Fibroblast of lung (primary cell): ENCODE measurements at places on chromosomes 16 and 17. TPM values are rescaled to one million over a fixed set of nuclear protein-coding genes. Genes with fewer than 3 reads are reported as not detected.

DNA sequence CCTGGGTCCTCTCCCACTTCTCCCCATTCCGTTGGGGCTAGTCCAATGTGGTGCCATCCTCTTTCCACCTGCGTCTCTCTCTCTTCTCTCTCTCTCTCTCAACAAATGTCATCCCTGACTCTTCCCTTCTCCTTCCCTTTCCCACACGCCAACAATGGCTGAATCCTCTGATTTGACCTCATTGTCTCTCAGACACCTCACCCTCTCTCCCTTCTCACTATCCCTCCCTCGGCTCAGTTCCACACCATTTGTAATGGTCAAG is 628 bp upstream of the ZNF18 start:
- DNase-seq: no peak

DNA sequence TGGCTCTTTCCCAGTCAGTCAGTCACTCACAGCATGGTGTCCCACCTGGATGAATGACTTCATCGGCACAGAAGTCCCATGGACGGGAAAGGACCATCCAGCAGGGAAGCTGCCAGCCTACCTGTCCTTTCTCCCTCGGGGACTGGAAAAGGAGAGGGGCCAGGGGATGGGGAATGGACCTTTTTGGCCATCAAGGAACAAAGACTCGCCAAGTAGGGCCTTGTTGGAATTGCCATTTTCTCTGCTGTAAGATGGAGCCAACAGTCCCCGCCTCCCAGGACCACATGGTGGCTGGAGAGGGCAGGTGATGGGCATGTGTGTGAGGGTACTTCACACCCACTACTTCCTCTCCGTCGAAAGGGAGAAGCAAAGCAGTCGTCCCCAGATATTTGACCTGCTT is 67.8 kb upstream of the LHX1 start:
- no peak for DNase-seq

METTL22 gene
- 18.5 and 27.4 TPM in 2 replicates for total RNA-seq

DNA sequence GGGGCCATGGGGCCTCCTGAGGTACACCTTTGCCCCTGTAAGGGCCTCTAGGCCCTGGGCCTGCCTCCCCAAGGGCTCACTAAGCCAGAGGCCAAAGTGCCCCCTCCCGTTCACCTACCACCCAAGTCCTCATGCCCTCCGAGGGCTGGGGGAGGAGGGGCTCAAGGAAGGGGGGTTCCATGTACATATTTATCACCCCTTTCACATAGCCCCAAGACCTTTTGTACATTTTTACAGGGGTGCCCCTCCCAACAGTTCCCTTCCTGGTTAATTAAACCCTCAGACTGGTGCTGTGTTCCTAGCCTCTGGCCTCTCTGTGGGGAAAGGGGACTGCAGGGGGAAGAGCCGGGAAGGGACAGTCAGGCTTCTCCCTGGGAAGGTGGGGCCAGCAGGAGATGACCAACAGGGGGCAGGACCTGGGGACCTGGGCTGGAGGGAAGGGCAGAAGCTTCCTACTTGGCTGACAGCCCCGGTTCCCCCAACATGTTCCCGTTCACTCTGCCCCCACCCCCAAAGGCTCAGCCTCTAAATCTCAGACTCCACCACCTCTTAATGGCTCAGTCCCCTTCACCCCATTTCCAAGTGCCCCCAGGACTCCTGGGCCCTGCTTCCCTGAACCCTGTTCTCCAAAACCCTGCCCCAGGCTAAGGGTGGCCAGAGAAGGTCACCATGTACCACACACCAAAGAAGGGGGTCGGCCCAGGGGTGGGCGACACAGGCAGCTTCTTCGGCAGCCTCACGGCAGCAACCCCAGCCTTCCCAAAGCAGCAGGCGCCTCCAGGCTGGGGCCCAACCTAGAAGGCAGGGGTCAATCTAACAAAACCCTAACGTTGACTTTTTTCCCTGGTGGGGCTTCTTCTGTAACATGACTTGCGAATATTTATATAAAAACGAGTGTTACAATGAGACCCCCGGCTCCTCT is 11.9 kb downstream of the FBRS start:
- no peak for DNase-seq

DNA sequence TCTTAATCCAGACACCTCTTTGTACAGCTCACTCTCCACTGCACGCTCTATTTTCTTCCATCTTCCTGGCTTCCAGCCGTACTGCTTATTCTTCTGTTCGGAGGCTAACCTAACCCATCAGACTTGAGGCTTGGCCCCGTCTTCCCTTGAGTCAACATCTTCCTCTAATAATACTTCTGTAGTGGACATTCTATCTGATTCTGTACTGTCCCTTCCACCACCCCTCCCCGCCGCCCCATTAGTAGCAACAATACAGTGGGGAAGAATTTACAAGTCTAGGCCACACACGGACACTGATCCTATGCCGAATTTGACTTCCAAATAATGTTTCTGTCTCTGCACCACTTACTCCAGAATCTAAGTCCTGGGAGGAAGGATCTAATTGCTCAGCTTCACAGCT is 86.0 kb upstream of the TNRC6A start:
- no peak for DNase-seq

- no peak for DNase-seq
These were observed 13.0 kb downstream of the EFCAB5 start for GRCh38 chr17:29954405-29954804.

DNA sequence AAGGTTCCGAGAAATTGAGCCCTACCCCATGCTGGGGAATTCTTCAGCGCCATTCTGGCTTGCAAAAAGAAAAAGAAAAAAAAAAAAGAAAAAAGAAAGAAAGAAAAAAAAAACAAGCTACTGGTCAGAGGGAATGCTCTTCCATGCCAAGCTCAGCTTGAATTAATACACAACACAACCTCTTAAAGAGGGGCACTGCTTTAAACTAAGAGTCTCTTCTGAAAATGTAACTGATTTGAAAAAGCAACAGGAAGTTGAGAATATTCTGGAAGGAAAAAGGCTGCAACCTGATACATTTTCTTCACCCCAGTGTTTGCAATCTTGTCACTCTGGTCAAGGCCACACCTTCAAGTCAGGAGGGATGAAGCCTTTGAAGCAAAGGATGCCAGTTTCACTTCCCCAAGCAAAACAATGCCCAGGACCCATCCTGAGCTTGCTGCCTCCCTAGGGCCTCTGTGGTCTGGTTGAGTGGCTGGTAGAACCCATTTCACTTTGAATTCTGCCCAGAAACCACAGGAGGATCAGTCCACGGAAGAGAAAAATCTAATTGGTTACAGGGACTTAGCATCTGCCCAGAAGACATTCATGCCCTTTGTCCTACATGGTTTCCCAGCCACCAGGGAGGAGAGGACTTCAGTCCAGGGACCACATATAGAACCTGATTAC is 389.7 kb downstream of the SOX9 start:
- peak; percentile 61 for DNase-seq

KRTAP1-5 gene
- 0.17 TPM in 1 of 2 replicates, not detected in the other for total RNA-seq
